ENCODE measurements at places on chromosomes 4 and X.

DNA sequence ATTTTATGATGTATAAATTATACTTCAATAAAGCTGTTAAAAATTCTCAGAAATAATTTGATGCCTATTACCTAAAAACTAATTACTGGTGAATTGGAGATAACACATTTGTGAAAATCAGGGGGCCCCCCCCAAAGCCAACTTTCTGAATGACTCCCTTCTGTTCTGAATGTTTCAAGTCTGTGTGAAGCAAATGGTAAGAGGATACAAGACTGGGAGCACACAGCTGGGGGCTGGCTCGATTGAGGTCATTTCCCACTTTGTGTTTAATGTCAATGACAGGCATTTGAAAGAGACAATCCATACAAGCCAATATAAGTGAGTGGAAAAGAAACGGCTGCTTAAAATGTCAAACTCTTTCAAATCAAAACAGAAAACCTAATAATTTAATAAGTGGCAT, 155.8 kb downstream of the SH2D1A start:
- DNase-seq: no peak

- no peak for DNase-seq
These were observed 71.4 kb upstream of the ETNPPL start for GRCh38 chr4:108834166-108834834.

DNA sequence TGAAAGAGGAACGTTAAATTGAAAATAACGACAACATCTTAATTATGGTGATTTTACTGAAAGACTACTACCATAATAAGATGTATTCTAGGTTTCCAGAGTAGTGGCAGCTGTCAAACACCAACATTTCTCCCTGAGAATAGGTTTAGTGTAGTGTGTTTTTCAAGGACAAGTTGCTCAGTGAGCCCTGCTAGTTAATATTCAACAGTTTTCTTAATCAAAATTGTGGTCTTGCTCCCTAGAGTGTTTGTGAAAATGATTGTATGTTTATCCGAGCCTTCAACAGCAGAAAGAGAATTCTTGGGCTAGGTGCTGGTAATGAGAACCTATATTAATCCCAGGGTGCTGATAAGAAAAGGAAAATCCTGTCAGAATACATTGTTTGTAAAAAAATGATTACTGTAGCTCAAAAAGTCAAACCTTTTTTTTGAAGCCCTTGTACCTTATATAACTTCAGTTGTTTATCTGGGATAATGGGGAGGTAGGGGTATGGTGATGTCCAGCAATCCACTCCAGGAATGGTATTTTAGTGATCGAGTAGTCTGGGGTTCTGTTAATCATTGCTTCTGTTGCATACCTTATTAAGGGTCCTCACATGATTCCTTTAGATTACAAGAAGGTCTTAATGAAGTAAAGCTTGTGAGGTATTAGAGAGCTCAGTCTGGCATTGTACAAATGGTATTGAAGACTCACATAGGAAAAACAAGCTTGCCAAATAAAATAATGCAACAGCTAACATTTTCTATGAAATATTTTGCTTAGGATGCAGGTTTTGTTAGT, 110.7 kb downstream of the CCSER1 start:
- no peak for DNase-seq

GRCh38 chrX:139770366-139770765, 62.4 kb upstream of the MCF2 start:
- DNase-seq: no peak

- DNase-seq: no peak
These were observed 104.4 kb downstream of the GPC3 start for GRCh38 chrX:133881007-133881406.

- DNase-seq: no peak
These were observed 233.3 kb downstream of the AR start for GRCh38 chrX:67777148-67777547.

DNA sequence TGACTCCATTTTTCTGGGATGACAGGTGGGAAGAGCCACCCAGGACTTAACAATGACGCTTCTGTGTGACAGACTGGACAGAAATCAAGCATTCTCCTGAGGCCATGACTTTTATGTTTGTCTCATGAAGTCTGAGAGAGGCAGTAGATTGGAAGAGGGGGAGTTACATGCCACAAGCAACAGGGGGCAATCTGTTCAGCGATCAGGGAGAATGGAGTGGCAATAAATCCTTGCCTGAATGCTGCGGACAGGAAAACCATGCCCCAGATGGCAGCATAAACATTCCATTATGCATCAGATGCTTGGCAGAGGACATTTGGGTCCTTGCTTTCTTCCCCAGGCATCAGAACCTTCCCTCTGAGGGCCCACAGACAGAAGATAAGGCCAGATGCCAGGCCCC, 312.4 kb upstream of the DIPK2B start:
- no peak for DNase-seq

DNA sequence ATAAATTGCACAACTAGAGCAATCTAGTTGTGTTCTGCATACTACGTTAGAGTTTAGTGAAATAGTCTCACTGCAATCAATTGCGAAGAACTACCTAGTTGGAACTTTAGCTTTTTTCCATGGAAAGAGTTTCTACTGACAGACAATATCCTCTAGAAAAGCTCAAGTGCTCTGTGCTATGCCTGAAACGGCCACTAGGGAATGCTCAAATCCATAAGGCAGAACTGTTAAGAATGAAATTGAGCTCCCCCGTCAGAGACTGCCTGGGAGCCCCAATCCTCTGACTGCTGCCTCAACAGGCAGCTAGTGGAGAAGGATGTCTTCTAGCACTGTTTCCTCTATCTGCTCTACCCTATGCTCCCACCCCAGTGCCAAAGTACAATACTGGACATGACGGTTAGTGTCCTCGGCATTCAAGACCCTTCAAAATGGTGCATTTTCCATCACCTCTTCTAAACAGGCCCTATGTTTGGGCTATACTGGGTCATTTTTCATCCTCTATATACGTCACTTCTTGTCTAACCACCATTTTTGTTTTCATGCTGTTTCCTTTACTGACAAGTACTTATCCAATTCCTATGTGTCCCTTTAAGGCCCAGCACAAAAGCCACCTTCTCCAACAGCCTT, 35.3 kb downstream of the FRMD7 start:
- DNase-seq: peak; percentile 77

- DNase-seq: no peak
These were observed 53.1 kb downstream of the NAA11 start for GRCh38 chr4:79272761-79273160.

DNA sequence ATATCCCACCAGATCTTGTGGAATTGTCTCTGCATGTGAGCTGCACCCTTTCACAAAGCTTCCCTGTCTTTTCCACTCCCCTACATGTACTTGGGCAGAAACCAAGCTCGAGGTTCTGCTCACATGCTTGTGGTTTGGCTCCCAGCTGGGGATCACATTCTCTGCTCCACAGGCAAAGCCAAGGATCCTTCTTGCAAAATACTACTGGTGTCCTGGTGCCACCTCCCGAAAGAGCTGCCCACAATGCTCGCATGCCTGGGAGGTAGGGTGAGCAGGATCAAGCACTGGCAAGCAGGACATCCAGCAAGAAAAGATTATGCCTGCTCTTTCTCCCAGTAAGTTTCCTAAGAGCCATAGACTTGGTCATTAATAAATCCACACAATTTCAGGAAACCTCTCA, 45.1 kb upstream of the PPARGC1A start:
- peak; percentile 16 for DNase-seq

DNA sequence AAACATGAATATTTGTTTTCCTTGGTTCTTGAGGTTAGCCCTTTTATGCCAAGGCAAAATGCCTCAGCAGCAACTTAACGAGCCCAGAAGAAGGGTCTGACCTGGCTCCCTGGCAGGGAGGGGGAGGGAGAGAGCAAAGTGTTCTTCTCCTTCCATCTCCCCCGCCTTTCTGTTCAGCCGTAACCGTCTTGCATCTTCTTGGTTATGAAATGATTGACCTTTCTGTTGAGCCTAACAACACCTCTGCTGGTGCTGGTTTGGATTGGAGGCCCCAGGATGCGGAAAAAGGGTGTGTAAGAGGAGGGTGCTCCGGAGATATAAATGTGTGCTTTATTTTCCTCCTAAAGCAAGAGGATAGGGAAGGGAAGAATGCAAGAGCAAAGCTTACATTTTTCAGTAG, 44.7 kb downstream of the PTTG2 start:
- DNase-seq: no peak

DNA sequence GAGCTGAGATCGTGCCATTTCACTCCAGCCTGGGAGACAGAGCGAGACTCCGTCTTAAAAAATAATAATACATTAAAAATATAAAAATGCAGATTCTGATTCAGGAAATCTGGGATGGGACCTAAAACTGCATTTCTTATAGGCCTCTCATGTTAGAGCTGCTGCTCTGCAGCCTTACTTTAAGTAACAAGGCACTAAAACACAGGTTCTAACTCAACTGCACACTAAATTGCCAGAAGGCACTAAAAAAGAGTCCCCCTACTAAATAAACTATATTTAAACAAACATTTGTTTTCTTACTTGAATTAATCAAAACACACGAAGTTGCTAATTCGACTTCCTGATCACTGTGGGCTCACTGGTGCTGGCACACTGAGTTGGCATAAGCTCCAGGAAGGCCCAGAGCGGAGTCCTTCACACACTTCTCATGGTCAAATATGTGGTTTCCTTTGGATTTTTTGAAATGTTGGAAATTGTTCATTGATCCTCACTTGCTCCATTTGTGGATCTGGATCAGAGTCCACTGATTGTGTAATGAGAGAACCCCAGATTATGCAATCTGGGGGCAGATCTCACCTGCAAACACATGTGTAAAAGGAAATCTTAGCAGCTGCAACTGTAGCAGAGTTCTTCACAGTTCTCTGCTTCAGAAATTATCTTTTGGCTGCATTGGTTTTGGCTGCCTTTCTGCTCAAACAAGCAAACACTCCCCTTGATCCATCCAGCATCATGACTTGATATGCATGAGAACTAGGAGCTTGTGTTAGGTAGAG, 59.3 kb downstream of the AFF1 start:
- DNase-seq: no peak

- DNase-seq: no peak
These were observed 28.1 kb downstream of the SLC16A2 start for GRCh38 chrX:74449322-74449936.

GRCh38 chrX:64205441-64205734, at the start of gene AMER1:
TSS of gene AMER1 (minus strand) at chrX:64205708. CDS start at chrX:64193286, 12,422 bp downstream.
- peak; percentile 61 for DNase-seq

DNA sequence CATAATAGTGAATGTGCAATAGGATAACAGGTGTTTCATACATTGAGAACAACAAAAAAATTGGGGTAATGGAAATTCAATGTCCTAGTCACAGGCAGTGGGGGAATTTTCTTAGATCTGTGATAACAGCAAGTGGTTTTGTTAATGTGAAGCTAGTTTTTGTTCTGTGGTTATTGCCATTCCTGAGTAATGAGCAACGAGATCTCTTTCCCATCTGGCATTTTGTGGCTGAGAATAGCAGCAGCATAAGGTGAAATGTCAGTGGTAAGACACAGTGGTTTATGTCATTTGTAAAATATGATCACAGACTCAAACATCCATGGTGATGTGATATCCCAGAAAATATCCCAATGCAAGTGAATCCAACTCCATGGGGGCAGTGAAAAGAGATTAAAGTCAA, 497.5 kb downstream of the KCNIP4 start:
- DNase-seq: no peak

GRCh38 chrX:41889317-41890025, 33.9 kb downstream of the CASK start:
- no peak for DNase-seq

DNA sequence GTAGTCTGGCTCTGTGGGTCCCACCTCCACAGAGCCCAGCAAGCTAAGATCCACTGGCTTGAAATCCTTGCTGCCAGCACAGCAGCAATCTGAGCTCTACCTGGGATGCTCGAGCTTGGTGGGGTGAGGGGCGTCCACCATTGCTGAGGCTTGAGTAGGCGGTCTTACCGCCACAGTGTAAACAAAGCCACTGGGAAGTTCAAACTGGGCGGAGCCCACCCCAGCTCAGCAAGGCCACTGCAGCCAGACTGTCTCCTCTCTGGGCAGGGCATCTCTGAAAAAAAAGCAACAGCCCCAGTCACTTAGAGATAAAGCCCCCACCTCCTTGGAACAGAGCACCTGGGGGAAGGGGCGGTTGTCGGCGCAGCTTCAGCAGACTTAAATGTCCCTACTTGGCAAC, 243.2 kb upstream of the POF1B start:
- DNase-seq: no peak

DNA sequence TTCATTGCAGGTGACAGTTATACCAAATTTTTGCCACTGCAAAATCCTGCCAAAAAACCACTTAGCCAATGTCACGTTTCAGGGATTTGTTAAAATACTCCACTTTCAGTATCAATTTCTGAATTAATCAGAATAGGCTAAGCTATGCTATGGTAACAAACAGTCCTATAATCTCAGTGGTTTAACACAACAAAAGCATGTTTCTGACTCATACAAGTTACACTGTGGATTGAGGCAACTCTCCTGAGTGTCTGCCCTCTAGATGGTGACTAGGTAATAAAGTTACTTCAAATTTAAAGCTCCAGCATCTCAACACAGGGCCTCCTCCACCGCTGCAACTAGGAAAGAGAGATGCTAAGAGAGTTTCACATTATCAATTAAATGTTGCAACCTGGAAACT, 23.0 kb upstream of the RADX start:
- no peak for DNase-seq

GRCh38 chr4:109010521-109010920, 247.7 kb upstream of the ETNPPL start:
- DNase-seq: no peak

DNA sequence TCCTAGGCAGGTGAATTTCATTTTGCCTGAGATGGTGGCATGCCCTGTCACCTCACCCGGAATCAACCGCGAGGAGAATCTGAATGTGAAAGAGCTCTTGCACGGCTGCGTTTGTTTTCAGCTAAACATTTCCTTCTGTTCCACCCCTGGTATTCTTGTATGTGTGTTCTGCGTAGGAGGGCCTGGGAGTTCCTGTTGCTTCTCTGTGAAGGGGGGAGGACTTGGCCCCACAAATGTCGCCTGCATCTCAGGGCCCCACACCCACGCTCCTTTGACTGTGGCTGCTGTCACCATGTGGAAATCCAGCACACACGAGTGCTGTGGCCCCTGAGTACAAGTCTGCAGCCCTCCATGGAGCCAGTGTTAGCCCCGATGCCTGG, 45.8 kb upstream of the CLCN4 start:
- DNase-seq: peak; percentile 66

DNA sequence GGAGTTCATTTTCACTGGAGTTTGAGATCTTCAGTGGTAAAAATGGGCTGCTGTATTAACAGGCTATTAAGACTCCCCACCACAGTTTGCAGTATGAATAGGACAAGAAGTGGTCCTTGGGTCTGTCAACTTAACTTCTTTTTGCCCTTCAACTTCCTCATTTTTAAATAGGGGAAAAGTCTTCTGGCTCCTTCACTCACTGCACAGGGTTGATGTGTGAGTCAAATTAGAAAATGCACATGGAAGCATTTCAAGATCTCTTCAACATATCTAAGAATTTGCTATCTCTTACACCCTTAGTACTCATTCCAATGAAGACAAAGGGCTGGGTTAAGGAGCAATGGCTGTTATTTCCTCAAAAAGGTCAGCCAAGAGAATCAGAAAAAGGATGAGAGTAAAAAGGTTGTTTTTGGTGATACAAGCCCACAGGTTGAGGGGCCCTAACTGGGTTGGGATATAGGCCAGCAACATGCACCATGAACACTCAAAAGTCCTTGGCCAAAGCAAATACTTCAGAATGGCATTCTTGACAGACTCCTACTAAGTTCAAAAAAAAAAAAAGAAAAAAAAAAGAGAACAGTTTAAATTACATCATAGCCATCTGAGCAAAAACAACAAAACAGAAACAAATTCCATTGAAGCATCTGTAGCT, 13.4 kb downstream of the PDE5A start:
- DNase-seq: no peak

Measured in inflammatory macrophage (primary cell).